Aortic smooth muscle cell (primary cell): ENCODE measurements at places on chromosomes 5 and 9. TPM values are rescaled to one million over a fixed set of nuclear protein-coding genes. Genes with fewer than 3 reads are reported as not detected.

CORO2A gene
- under 0.01 and 0.06 TPM in 2 replicates for total RNA-seq

TJP2 gene
- 145 and 176 TPM in 2 replicates for total RNA-seq

DDX4 gene
- not detected in 2 replicates for total RNA-seq

KIF12 gene
- total RNA-seq: not detected in 2 replicates

C5orf46 gene
- total RNA-seq: 0.66 and 1.1 TPM in 2 replicates

GPSM1 gene
- total RNA-seq: 41.7 and 50.7 TPM in 2 replicates

PDE8B gene
- 0.06 and 0.13 TPM in 2 replicates for total RNA-seq

FABP6 gene
- not detected in 2 replicates for total RNA-seq

CCDC180 gene
- 2.7 and 4.5 TPM in 2 replicates for total RNA-seq

GABRA6 gene
- total RNA-seq: not detected in 2 replicates

SHISAL2B gene
- not detected in 2 replicates for total RNA-seq

SLC2A6 gene
- 12.1 and 14.3 TPM in 2 replicates for total RNA-seq

HDHD3 gene
- total RNA-seq: 2.9 and 5.9 TPM in 2 replicates

LCN1 gene
- total RNA-seq: not detected in 2 replicates

CCDC183 gene
- total RNA-seq: 0.19 and 0.26 TPM in 2 replicates

SMIM3 gene
- 52.2 and 87.1 TPM in 2 replicates for total RNA-seq

SH3TC2 gene
- total RNA-seq: 9.5 and 10.8 TPM in 2 replicates

CD180 gene
- 0.06 TPM in 1 of 2 replicates, not detected in the other for total RNA-seq

SLCO6A1 gene
- not detected in 2 replicates for total RNA-seq

PRRX2 gene
- 29.0 and 32.8 TPM in 2 replicates for total RNA-seq

LTC4S gene
- total RNA-seq: 6.1 and 6.6 TPM in 2 replicates

BTNL9 gene
- not detected in 2 replicates for total RNA-seq

CD274 gene
- total RNA-seq: 2.1 and 2.4 TPM in 2 replicates

PCDHA5 gene
- total RNA-seq: 0.06 TPM in 1 of 2 replicates, not detected in the other

SPINK13 gene
- total RNA-seq: not detected in 2 replicates

OR13C3 gene
- total RNA-seq: not detected in 2 replicates

XRCC4 gene
- total RNA-seq: 64.4 and 83.2 TPM in 2 replicates

NDST1 gene
- 22.5 and 23.3 TPM in 2 replicates for total RNA-seq

FOXD4L6 gene
- total RNA-seq: 0.06 TPM in 1 of 2 replicates, not detected in the other

FER gene
- total RNA-seq: 25.5 and 36.9 TPM in 2 replicates

RNF183 gene
- not detected in 2 replicates for total RNA-seq

DMRT3 gene
- total RNA-seq: not detected in 2 replicates

CETN3 gene
- total RNA-seq: 13.5 and 19.7 TPM in 2 replicates

NPR3 gene
- 24.3 and 39.2 TPM in 2 replicates for total RNA-seq
